Endothelial cell of coronary artery (primary cell): ENCODE measurements at places on chromosomes 11 and 22. TPM values are rescaled to one million over a fixed set of nuclear protein-coding genes. Genes with fewer than 3 reads are reported as not detected.

DLG2 gene
- total RNA-seq, result 0.38 and 0.54 TPM in 2 replicates

TBX10 gene
- not detected in 2 replicates for total RNA-seq

SLC22A25 gene
- total RNA-seq, result not detected in 2 replicates

YWHAH gene
- total RNA-seq, result 113 and 121 TPM in 2 replicates

TP53I11 gene
- total RNA-seq, result 25.2 and 28.9 TPM in 2 replicates

DDT gene
- 103 and 113 TPM in 2 replicates for total RNA-seq
